Panc1 (cell line): ENCODE measurements at places on chromosomes 4 and X. TPM values are rescaled to one million over a fixed set of nuclear protein-coding genes. Genes with fewer than 3 reads are reported as not detected.

Gene CITED1
- total RNA-seq = 0.36 TPM

Gene YIPF7
- not detected for total RNA-seq

Gene ERCC6L
- total RNA-seq = 17.3 TPM

Gene CLCN5
- total RNA-seq = 23.6 TPM

Gene GUCY1A1
- 0.57 TPM for total RNA-seq

Gene MAGEB4
- total RNA-seq = not detected

Gene SPANXA1
- not detected for total RNA-seq

Gene NWD2
- not detected for total RNA-seq

Gene TNMD
- total RNA-seq = not detected

Gene UGT2A1
- total RNA-seq = not detected

Gene SH2D1A
- total RNA-seq = 0.21 TPM
